ENCODE measurements at places on chromosomes 13 and 19.

GRCh38 chr13:43306372-43306771 is 283.0 kb downstream of the DNAJC15 start:
- DNase-seq, result no peak

DNA sequence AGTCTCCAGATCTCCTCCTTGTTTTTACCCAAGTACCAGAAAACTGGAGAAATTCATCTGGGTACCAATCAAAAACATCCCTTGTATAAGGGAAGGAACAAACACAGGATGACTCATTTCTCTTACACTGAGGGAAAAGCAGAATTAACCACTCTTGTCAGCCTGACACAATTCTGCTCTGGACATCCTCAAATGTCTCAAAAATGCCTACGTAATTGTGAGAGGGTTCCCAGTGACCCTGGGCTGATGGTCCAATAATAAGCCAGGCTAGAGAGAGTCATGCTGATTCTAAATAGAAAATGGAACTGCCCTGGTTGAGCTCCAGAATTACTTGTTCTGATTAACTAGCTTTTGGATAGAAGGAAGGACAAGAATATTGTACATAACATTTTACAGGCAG is 14.5 kb downstream of the ZNF708 start:
- DNase-seq, result no peak

DNA sequence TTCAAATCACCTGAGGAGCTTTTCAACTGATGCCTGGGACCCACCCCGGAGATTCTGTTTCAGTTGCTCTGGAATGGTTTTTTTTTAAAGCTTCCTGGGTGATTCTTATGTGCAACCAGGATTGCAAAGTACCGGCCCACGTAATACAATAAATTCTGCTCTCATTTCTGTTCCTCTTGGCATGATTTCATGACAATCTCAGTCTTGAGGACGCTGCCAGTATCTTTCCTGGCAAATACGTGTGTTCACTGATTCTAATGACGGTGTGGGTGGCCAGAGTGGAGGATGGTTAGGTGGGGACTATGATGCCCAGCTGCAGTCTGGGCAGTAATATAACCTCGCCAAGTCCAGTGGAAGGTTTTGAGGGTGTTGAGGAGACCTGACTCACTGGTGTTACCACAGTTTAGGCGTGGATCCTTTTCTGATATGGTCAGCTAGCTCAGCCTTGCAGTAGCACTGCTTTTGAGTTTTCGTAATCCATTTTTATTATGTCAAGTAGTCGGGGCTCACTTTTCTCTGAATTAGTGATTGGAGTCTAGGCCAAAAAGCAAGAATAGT is 49.4 kb downstream of the FAM124A start:
- no peak for DNase-seq

DNA sequence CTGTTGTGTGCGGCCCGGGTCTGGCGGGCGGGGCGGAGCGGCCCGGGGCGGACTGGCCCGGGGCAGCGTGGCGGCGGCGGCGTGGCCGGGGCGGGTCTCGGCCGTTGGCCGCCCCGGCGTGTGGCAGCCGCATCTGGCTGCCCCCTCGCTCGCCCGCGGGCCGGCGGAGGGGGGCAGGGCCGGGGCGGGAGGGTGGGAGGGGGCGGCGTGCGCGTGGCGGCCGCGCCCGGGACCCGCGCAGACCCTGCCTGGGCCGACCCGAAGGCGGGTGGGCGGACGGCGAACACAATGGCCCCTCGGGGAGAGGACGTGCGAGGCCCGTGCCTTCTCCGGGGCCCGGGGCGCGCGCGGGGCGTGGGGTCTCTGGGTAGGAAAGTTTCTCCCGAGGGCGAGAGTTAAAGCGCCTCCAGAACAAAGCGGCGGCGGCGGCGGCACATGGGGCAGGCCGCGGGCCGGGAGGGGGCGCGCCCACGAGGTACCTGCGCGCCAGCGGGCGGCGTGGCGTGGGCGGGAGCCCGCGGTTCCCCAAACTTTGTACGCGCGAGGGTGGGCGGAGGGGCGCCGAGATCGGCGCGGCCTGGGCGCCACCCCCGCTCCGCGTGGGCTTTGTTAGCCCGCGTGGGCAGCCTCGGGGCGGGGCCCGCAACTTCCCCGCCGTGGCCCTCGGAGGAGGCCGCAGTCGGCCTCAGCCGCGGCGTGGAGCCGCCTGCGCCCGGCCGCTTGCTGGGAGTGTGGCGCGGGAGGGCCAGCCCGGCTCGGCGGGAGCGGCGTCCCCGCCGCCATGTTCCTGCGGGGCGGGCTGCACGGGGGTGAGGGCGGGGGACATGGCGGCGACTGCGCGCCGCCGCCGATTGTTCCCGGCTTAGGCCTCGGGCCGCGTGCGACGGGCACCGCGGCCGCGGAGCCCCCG is 764 bp downstream of the MIR17HG start:
- DNase-seq, result peak; percentile 34

GRCh38 chr13:39998166-39998565 is 342.7 kb downstream of the COG6 start:
- DNase-seq, result no peak

GRCh38 chr13:110195547-110196485 is 111.1 kb downstream of the COL4A1 start:
- no peak for DNase-seq

DNA sequence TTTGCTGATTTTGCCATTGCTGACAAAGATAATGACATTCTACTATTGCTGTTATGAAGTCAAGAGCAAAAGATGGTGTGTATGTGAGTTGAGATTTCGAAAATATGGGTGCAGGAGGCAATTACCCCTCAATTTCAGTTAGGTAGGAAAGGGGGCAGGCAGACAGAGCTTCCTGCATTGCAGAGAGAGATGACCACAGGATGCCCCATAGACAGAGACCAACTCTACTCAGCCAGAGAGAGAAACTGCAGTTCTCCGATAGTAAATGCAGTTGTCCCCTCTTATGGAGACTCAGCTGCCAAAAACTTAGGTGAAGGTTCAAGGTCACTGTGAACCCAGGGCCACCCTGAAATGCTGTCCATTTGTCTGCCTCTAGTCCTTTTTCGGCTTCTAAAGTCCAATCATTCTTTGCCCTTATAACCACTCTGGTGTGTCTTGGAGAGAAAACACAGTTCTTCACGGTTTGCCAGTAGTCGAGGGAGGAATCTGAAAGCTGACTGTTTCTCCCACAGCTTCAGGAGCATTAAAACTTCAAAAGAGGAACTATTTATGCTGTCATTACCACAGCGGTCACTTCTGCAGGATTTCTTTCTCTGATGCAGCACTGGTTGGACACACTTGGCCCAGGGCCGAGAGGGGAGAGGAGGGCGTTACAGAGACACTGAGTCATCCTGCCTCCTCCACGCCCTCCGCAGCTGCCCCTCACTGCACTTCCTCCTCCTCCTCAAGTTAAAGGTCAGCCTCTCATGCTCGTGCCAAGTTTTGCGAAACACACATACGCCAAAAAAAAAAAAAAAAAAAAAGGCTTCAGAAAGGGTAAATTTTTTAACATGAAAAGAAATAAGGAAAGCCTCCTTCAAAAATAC is 264.3 kb downstream of the FOXO1 start:
- DNase-seq, result peak; percentile 43

DNA sequence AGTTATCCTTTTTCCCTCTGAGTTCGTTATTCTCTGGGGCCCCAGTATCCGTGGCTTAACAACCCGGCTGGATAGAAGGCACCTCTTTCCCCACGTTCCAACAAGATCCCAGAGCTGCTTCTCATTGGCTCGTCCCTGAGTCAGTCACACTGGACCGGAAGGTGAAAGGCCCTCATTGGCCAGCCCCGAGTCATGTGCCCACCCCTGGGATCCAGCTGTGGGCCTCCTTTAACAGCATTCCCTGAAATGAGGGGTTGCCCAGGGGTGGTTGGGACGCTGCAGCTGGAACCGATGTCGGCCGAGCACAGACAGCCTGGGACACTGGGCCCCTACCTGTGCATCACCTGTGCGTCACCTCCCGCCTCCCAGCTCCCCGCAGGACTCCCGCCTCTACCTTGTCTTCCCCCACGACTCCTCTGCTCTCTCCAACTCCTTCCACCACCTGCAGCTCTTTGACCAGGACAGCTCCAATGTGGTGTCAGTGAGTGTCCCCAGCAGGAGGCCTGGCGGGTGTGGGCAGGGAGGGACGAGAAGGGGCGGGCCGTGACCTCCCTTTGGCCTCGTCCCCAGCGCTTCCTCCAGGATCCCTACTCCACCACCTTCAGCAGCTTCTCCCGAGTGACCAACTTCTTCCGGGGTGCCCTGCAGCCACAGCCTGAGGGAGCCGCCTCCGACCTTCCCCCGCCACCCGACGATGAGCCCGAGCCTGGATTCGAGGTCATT is 4.3 kb downstream of the TBC1D17 start:
- DNase-seq, result no peak

DNA sequence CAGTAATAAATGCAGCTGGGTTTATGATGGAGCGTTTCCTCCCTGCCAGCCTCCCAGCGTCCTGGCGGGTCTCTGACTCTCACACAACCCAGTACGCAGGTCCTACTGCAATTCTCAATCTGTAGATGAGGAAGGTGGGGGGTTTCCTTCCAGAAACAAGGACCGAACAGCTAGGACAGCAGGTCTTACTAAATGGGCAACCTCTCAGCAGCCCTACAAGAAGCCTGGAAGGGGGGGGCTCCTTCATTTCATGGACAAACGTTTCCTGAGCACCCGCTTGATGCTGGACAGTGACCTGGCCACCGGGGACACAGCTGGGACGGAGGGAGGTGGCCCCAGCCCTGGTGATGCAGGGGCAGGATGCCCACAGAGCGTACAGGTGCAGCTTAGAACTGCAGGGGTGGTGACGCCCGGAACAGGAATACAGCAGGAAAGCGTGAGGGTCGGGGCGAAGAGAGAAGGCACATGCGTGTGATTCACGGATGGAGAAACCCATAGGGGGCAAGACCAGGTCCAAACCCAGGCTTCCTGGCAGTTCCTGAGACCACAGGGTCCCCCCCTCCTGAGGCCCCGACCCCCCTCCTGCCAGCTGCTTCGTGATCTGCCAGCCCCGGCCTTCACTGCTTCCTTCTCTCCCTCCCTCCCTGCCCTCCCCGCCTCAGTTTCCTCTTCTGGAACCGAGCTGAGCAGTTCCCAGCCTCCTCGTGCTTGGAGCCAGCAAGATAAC is 732 bp upstream of the C2CD4C start:
- DNase-seq, result no peak

DNA sequence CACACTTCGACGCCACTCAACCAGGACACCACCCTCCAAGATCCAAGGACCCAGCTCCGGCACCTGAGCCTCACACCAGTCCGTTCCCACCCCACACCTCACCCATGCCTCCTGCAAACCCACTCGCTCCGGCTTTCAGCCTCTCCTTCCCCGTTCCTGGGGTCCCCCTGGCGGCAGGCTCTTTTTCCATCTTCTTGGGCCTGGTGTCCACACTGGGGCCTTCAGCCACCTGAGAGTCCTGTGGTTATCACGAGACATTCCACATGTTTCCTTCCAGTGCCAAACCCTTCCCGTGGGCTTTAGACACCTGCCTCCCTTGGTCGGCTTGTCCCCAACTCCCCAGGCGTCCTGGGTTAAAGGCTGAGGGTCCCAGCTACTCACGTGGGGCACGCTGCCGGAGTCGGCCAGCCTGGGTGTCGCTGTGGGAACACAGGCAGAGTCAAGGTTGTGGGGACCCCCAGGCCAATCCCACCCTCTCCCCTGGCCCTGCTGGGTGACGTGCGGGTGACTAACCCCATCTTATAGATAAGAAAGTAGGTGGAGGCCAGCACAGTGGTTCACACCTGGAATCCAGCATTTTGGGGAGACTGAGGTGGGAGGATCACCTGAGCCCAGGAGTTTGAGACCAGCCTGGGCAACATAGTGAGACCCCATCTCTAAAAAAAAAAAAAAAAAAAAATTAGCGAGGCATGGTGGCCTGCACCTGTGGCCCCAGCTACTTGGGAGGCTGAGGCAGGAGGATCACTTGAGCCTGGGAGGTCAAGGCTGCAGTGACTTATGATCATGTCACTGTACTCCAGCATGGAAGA is 1.9 kb downstream of the JSRP1 start:
- no peak for DNase-seq

DNA sequence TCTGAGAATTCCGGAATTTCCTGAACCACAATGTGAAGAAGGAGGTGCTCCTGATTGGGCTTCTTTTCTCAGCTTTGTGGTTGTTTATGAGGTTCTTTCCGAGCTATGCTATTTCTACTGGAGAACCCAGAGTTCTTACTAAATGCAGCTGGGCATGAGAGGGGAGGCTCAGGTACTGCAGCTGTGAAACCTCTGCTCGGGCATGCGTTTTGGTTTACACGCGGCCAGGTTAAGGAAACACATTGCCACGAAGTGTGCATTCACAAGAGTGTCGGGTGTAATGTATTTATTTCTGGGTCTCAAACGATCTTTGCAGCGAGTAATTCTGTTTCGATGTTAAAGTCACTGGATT is 661 bp upstream of the MIR17HG start:
- DNase-seq, result peak; percentile 33

DNA sequence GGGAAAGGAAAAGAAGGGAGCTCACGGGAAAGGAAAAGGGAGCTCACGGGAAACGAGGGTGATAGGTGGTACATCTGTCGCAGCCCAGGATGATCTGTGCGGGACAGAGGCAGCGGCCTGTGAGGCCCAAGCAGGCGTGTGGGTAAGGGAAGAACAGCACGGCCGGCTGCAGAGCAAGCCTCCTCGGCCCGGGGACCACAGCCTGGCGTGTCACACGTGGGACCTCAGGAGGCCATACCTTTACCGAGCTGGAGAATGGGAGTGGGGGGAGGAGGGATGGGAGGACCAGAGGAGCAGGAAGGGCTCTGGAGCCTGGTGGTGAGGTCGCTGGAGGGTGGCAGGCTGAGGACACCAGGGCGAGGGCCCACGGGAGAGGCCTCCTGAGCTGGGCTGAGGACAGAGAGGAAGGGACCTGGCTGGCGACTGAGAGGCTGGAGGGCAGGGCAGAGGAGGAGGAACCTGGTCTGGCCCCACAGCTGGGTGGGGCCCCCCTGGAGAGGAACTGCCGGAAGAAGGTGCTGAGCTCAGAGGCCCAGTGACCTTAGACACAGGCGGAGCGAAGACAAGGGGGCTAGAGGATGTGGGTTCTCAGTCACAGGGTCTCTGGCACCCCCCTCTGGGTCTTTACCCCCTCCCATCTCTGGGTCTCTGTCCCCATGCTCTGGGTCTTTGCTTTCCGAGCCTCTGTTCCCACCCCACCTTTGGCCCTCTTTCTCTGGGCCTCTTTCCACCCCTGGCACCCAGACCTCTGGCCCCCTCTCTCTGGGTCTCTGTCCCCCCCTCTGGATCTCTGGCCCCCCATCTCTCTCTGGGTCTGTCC is 2.9 kb upstream of the FTL start:
- DNase-seq, result no peak

GRCh38 chr13:28659621-28659970 is 666 bp downstream of the POMP start:
- no peak for DNase-seq

DNA sequence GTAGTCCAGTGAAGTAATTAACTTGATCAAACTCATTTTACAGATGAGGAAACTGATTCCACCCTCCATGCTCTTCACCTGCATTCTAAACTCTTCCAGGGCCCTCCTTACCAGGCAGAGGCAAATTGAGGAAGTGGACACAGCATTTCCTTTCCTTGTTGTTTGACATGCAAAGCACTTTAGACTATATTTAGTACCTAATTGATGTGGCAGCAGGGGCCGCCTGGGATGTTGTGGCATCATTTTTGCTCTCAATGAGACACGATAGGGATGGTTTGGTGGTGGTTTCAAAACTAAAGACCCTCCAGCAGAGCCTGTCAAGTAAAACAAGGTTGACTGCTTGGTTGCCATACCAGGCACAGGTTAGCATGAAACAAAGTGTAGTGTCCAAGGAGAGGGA is 7.9 kb downstream of the SIPA1L3 start:
- DNase-seq, result no peak

GRCh38 chr13:94534166-94534565 is 54.7 kb upstream of the DCT start:
- DNase-seq, result no peak

- no peak for DNase-seq
Observed at GRCh38 chr13:53408306-53408705, 379.7 kb downstream of the OLFM4 start.
